ENCODE measurements at places on chromosomes 3 and 15.

DNA sequence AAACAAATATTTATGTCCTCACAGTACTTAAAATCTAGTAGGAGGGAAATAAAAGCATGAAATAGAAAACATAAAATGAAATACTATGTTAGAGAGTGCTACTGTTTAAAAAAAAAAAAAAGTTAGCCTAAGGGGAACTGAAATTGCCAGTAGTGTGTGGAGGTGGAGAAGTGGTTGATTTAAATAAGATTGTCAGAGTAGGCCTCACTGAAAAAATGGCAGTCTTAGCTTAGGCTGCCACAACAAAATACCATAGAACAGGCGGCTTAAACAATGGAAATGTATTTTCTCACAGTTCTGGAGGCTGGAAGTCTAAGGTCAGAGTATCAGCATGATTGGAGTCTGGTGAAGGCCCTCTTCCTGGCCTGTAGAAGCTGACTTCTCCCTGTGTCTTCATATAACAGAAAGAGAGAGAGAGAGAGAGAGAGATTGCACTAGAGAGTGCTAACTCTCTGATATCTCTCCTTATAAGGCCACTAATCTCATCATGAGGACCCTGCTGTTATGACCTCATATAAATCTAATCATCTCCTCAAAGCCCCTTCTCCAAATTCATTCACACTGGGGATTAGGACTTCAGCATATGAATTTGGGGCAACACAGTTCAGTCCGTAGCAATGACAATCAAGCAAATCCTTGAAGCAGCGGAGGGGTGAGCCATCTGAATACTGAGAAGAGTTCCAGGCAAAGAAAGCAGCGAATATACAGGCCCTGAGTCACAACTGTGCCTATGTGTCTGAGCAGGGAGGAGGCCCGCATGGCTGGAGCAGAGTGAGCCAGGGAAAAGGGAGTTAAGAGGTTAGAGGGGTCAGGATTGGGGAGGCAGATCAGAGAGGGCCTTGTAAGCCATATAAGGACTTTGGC is 23.6 kb upstream of the LRRC34 start:
- no peak for DNase-seq

GRCh38 chr3:183272791-183273190 is 19.7 kb downstream of the B3GNT5 start:
- DNase-seq = no peak

GRCh38 chr3:190706582-190706981 is 155.9 kb downstream of the GMNC start:
- no peak for DNase-seq

DNA sequence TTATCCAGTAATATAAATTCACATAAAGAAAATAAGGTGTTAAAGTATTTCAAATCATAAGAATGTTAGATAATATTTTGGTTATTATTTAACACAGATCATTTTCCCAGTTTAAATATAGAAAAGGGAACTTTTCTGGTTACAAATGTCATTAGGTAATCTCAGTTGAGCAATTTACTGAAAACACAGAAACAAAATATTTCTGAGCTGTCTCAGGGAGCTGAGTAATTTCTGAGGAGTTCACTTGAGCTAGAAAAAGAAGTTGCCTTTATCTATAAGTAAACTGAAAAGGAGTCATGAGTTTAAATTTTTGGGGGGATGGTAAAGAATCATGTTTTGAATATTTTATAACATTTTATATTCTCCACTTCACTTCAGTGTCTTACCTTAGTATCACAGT is 855.4 kb upstream of the ARPP21 start:
- DNase-seq = no peak

DNA sequence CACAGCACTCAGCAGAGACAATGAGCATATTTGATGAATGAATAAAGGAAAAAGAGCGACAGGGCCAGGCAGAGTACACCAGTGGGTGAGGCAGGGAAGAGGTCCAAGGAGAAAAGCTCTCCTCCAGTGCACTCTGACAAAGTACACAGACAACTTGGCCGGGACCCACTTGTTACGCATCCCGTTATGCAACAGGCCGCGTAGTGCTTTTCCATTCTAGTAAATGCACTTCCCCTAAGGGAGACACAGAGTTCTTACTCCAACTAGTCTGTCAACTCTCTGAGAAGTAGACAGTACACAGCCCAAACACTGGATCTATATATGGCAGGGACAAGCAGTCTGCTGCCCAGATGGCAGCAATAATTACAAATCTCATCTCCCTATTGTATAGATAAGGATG is 18.5 kb downstream of the LARP6 start:
- DNase-seq = no peak

DNA sequence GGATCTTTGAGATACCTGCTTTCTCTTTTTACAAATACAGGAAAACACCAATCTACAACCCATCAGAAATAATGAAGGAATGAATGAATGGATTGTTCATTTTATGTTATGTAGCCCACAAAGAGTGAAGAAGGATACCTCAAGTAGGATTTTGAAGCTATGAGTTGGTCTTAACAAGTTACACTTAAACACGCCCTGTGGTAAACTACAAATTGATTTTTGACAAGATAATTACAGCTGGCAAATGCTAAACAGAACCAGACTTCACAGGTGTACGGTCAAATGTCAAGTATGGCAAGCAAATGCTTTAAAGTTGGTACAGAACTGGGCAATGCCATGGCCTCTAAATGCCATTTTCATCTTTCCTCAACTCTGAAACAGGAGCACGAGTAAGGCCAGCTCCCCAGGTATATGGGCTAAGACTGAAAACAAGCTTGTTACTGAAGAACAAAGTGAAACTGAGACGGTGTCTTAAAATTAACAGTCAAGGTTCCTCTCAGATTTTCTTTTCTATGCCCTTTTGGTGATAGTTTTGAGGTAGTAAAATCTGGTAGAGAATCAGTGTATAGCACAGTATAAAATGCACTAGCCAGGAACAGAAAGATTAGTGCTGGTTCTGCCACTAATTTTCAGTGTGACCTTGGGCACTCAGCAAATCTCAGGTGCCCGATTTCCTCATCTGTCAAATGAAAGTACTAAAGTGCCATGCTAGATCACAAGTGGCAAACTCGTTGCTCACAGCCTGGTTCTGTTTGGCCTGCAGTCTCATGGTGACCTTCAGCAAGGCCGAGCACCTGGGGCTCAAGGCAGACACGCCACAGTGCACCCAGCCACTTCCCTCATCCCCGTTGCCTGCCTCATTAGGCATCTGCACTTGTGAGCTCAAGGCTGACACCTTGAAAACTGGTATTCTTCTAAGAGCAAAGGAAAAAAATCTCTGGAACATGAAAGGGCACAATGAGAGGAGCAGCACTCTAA is 9.5 kb downstream of the RUVBL1 start:
- no peak for DNase-seq

DNA sequence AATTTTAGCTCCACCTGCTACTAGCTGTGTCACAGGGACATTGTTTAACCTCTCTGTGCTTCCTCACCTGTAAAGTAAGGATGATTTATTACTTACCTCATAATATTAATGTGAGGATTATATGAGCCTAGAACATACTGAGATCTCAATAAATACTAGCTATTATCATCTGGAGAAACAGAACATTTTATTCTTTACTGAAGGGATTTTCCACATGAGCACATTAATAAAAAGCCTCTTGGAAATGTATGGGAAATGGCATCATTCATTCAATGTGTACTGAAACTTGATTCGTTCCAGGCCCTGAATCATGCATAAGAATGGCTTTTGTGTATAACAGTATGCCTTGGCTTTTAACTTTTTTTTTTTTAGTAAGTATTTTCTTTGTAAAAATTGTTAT is 11.0 kb upstream of the CEMIP start:
- no peak for DNase-seq

- no peak for DNase-seq
These were observed 316.1 kb downstream of the TLE3 start for GRCh38 chr15:69781411-69782125.

DNA sequence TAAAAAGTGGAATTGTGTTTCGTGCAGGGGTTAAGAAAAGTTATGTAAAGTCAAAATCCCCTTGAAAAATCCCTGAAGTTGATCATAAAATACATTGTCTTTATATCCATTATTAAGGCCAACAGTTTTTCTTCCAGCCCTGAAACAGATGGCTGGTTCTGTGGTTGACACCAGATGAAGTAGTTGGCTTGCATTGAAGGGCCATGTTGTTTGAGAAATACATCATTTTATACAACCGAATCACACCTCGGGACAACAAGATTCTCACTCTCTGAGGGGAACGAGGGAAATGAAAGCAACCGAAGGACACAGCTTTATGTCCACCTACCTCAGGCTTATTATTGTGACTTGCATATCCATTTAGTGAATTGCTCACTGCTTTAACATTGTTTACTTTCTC is 126.0 kb upstream of the MITF start:
- DNase-seq = no peak

GRCh38 chr15:30885814-30886213 is 17.9 kb upstream of the FAN1 start:
- no peak for DNase-seq

- DNase-seq = no peak
These were observed 564.6 kb downstream of the MFSD1 start for GRCh38 chr3:159366476-159366875.

DNA sequence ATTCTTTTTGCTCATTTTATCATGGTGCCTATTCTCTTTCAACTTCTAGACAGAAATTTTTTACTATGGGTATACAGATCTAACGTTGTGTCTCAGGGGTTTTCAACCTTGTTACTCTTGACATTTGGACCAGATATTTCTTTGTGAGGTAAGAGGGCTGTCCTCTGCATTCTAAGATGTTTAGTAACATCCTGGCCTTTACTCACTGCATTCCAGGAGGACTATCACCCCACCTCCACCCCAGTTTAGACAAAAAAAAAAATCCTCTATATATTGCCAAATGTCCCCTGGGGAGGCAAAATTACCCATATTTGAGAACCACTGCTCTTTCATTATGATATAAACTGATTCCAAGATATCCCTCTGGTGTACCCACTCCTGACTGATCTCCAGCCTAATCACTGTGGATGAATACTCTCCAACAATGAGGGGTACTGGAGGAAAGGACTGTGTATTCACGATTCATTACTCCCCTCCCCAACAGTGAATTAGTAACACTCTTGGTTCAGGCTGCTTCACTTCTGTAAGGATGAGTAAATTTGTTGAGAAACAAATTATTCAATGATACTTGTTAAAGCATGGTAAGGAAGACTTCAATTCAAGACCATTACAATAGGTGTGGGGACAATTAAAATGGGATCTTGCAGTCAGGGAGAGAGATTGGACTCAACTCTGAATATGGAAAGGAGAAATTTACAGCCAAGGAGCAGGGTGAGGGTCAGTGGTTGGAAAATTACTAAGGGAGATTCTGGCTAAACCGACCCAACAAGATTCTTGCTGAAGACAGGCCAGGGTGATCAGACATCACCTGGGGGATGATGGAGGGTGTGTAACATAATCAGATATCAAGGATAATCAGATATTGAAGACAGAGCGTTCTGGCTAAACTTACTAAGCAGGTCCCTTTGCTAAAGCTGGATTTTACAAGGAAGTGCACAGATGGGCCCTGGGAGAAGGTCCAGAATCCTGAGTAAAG is 123.8 kb upstream of the DAZL start:
- no peak for DNase-seq

DNA sequence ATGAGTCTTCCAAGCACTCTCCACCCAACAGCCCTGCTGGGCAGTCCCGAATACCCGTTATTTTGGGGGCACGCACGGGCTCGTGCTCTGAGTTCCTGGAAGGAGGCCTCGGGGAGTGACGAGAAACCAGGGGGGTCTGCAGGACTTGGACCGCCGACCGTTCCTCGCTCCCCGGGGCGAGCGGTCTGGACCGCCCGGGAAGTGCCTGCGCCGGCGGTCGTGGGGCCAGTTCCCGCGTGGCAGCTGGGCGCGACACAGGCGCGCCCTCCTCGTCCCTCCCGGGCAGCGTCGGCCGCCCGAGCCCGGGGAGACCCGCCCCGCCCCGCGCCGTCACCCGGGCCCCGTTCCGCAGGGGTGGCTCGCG is 387 bp downstream of the GNB4 start:
- DNase-seq = no peak

GRCh38 chr15:36373550-36373949 is 205.9 kb upstream of the CDIN1 start:
- no peak for DNase-seq

DNA sequence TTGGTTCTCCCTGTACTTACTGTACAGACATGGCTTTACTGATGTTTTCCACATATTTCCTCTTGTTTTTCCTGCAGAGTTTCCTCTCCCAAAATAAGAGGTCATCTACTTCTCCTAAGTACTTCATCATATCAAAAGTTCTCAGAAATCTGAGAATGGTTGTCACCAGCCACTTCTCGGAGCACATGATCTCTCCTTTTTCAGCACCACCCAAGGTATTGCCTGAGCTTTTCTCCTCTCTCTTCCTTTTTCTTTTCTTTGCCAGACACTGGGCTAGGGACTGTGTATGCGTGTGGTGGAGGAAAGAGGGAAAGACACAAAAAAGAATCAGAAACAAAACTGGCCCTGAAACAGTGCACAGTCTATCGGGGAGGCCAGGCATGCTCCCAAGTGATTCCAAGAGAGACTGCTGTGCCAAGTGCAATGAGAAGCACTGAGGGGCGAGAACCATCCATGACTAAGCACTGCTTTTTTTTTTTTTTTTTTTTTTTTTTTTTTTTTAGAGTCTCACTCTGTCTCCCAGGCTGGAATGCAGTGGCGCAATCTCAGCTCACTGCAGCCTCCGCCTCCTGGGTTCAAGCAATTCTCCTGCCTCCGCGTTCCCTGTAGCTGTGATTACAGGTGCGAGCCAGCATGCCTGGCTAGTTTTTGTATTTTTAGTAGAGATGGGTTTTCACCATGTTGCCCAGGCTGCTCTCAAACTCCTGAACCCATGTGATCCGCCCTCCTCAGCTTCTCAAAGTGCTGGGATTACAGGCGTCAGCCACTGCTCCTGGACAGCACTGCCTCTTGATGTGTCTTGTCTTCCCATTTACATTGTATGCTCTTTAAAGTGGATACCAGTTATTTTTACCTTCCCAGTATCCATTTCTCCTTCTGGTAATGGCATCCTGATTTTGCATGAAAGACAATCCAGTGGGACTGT is 194.0 kb upstream of the FEZF2 start:
- no peak for DNase-seq

- no peak for DNase-seq
These were observed 39.9 kb downstream of the AMOTL2 start for GRCh38 chr3:134334231-134334900.

DNA sequence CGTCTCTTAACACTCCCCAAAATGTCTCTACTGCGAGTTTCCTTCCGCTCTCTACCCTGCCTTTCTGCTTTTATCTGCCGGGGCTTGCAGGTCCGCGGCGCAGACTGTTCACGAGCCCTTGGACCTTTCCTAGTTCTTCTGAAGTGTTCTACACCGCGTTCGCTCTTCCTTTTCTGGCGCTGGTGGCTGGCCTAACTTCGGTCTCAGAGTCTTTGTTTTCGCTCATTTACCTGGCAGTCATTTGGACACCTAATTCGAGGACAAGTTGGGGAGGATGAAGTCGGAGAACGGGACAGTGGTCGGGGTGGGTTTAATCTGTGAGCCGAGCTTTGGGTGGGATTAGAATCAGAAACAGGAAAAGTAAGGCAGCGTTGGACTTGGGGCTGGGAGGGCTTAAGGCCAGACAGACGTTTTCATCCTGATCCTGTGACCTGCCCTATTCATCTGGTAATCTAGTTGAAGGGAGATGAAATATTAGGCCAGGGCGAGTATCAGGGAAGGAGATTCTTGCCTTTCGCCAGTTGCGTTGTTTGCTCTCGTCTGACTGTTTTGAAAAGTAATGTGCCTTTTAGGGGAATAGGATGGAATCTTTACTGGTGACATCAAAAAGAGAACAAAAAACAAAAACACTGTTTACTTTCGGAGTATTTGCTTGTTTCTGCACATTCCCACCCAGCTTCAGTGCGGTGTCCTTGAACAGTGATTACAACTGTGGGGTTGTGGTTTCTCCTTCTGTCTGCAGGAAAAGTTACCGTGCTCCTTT is 1.8 kb downstream of the DIPK2A start:
- peak; percentile 81 for DNase-seq

- no peak for DNase-seq
These were observed 930 bp downstream of the FBXW12 start for GRCh38 chr3:48372862-48373435.
